T-cell (primary cell): ENCODE measurements at places on chromosomes 1 and 21.
A peak's percentile ranks its signal among the peaks of the same experiment; 100 is the strongest.

DNA sequence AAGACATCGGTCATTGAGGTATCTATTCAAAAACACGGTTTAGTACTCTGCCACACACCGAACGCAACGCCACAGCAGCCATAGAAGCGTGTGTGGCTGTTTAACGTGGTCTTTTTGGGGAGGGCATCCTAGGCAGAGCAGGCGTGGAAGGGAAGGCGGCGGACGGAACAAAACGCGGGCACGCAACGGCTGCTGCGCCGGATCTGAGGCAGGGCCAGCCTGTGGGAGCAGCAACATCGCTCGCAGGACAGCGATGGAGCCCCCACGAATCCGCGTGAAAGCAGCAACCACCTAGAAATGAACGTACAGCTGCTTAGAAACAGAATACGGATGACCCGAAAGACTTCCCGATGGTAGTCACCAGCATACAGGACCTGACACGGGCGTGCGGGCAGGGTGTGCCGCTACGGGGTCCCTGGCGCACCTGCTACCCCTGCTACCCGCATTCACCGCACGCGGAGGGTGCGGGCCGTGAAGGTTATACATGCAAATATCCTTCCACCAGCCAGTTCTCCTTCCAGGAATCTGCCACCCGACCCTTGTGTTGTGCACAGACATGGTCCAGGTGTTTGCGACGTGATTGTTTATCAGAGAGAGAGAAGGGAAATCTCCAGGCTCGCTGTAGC, 114.4 kb upstream of the COL6A1 start:
- no peak for DNase-seq

GRCh38 chr1:71561729-71562128, 480.9 kb upstream of the ZRANB2 start:
- no peak for DNase-seq

DNA sequence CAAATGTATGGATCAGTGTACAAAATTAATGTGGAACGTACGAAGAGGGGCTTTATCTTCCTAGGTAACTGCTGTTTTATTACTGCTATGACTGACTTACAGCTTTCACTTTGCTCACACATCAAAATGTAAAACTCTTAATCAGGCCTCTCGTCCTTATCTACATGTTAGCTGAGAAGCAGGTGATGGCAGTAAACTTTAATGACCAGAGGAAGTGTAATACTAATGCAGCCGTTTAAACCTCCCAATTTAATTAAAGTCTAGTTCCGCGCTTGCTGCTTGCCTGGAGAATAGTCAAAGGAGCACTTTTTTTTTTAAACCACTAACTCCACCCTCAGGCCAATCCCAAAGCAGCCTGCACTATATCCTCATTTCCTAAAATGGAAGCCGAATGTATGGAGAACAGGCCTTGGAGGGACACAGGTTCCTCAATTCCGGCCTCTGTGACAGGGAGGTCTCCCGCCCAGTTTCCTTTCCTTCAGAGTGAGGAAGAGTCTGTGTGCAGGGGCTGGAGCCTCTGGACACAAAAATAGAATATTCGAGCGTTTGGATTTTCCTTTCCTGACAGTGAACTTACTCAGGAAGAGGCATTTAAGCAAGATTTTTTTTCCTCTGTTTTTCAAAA, 36.7 kb upstream of the RASAL2 start:
- DNase-seq: no peak

- no peak for DNase-seq
Measured at GRCh38 chr1:56933161-56933560, 32.7 kb downstream of the C8B start.

DNA sequence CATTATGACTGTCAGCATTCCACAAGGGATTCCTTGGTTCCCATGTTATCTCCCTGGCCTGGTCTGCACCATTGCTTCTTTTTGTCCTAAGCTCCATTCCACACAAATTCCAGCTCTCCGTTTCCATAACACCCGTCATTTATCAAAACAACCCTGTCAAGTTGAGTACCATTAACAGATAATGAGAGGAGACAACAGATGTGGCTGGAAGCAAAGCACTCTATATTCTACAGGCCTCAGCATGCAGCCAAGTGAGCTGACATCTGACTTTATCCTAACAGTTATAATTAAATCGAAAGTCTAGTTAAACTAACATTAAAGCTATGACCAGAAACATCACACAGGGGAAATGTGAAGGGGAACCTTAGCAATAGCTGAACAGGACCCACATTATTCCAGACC, 110.4 kb downstream of the RERE start:
- no peak for DNase-seq

GRCh38 chr1:2474104-2474844, 1.8 kb upstream of the PLCH2 start:
- no peak for DNase-seq

- no peak for DNase-seq
Measured at GRCh38 chr1:103109311-103109920, 1.1 kb upstream of the COL11A1 start.

- DNase-seq: no peak
Measured at GRCh38 chr1:182441719-182442118, 8.2 kb upstream of the RGSL1 start.

DNA sequence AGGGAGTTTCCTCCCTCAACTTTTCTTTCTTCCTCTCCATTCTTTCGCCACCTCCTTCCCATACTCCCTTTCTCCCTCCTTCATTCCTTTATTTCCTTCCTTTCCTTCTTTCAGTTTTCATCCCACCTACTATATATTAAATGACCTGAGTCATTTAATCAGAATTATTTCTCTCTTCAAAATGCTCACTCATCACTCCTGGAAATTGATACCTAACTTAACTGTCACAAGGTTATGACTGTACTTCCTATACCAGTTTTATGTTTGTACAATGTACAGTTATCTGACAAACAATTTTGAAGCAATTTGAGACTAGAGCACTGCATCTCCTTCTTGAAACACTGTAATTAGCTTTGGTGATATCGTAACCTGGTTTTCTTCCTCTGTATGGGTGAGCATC, 41.4 kb downstream of the NEXN start:
- DNase-seq: no peak

DNA sequence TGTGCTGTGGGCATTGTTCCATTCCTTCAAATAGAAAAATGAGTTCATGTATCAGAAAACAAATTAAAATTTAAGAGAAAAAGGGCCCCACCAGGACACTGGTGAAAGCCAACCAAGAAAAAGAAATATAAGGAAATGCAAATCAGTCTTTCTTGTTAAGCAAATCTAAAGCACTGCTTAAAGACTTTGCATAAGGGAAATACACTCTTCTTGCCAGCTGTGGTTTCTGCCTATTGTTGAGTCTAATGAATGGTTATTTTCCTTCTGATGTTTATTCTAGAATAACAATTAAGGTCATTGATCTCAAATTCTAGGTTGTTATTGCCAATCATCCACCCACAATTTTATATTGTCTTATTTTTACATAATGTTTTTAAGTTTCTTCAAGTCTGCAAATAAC, 158.6 kb upstream of the SNX7 start:
- DNase-seq: no peak

GRCh38 chr21:16579538-16579937, 849.8 kb downstream of the USP25 start:
- no peak for DNase-seq

GRCh38 chr1:41053316-41053715, 31.8 kb upstream of the SLFNL1 start:
- no peak for DNase-seq

DNA sequence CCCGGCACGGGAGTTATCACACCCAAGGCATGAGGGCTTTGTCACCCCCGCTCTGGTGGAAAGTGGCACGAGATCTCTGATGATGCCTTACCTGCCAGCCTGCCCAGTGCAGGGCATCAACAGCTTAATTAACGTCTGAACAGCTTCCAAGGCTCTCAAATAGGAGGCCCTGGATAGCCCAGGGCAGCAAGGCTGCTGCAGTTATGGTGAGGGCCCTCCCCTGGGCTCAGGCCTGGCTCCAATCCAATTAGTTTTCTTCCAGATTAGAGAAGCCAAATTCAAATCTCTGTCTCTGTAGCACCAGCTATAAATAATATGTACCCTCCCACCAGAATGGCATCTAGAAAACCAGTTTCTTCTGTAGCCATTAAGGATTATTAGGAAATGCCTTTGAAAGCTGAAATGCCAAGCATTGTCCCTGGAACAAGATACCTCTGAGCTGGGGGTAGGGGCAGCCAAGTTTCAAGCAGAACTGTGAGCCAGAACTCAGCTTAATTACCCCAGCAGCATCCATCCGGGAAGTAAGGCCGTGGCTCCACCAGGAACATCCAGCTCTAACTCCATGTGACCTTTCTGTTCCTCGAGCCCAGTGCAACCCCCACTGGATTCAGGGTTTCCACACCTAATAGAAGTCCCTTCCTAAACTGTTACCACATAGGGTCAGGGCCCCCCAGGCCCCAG, 12.5 kb downstream of the QSOX1 start:
- DNase-seq: no peak

GRCh38 chr1:209993061-209993830, 55.2 kb downstream of the SYT14 start:
- DNase-seq: no peak

DNA sequence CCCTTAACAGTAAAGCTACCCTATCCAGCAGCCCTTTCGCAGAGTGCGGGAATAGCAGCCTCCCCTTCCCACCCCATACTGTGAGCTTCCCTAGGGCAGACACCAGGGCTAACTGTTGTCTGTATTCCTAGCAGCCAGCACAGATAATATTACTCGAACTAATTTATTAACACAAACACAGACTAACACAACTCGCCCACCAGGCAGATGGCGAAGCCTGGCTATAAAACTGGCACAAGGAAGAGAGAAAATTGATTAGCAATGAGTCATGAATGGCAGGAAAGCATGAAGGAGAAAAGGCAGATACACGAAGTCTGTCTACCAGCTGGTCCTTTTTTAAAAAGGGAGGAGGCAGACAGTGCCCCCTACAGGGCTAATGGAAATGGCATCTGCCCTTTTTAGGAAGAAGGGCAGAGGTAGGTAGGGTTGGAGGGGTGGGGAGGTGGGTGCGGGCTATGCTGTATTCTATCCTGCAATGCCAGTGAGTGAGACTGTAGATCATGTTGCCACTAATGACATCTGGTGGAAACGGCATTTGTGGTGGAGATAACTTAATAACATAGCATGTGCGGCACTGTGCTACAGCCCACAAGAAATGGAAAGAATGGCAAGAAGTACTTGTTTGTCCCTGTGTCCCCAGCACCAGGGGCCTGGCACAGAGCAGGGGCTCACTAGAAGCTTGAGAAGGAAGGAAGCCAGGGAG, 30.6 kb upstream of the CTPS1 start:
- peak; percentile 19 for DNase-seq

DNA sequence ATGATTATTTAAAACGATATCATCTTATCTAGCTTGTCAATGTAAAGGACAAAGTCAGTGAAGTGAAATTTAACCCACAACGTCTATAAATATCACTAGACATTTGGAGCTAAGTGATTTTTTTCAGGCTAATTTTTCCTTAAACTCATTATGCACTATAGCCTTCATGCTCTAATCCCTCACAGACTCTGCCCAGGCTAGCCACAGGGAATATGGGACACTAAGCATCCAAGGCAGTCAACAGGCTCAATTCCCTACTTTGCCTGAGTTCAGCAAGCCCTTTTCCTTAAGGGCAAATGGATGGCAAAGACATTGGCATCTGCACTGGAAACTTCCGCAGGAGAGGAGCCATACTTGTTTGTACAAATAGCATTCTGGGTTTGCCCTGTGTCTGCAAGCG, 577.0 kb downstream of the LMO4 start:
- no peak for DNase-seq

- DNase-seq: no peak
Measured at GRCh38 chr1:233844692-233845091, 59.8 kb upstream of the SLC35F3 start.

DNA sequence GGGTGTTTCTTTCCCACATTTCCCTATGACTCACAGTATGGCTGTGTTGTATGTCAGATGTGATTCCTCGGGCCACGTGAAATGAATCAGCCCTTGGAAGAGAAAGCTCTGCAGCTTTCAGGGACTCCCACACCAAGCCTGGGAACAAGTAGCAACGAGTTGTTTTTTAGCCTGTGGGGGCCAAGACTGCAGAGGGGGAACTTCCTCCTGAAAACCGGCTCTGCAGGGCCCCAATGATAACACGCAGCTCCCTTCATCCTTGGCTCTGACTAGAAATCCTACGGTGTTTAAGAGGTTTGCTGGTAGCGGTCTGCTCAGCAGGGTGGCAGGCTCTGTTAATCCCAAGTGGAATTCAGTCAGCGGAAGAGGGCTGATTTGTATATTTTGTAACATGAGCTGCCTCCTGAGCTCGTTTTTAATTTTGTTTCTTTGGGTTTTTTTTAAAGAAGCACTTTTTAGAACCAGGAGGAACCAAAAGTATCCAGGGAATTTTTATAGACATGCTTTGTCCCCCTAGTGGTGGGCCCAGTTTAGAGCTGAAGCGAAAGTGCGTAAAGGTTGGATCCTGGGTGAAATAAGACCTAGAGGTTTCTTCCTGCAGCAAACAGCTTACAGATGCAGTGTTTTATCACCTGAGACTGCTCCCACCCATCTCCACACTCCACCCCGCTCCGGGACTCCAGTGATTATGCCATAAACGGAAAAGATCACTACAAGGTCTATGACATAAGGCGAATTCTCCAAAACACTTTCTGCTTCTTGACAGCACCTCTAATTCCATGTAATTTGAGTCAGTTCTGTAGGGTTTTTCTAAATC, 48.8 kb downstream of the LAMC2 start:
- no peak for DNase-seq

DNA sequence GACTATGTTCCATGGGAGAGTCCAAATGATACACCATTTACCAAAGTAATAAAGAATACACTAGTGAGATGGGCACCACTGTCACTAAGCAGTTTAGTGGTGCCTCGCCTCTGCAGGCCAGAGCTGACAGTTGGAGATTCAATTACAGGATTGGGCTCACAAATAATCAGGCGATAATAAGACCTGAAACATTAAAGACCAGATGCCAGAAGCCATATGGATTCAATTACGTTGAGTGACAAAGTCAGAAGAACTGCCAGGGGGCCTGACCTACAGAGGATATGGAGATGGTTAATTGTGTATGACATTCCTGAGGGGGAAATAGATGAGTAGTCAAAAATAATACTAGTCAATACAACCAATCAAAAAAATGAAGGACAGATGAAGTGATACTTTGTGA, 65.2 kb upstream of the ST6GALNAC5 start:
- DNase-seq: no peak

GRCh38 chr1:3772715-3773571, at the start of gene SMIM1:
Gene SMIM1, plus strand, starts transcription at chr1:3772749. Its CDS starts 2,625 bp downstream, at chr1:3775374.
- DNase-seq: no peak

GRCh38 chr1:51679435-51679834, 62.5 kb downstream of the OSBPL9 start:
- no peak for DNase-seq

DNA sequence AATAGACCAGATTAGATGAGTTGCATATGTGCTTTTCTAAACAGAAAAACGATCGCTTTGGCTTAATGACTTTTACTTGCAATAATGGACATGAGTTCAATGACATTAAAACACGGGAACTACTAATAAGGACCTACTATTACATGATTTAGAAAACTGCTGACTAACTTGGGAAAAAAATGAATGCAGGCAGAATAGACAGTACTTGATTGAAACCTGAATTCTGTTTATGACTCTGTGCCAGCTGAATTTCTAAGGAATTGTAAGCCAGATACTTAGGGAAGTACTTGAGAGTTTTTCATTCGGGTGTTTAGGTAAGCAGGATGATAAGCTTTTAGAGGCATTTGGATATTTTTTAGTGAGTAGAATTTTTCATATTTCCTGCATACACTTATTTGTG, 12.0 kb downstream of the ADGRL2 start:
- no peak for DNase-seq
